ENCODE measurements at places on chromosomes 16 and 17.

DNA sequence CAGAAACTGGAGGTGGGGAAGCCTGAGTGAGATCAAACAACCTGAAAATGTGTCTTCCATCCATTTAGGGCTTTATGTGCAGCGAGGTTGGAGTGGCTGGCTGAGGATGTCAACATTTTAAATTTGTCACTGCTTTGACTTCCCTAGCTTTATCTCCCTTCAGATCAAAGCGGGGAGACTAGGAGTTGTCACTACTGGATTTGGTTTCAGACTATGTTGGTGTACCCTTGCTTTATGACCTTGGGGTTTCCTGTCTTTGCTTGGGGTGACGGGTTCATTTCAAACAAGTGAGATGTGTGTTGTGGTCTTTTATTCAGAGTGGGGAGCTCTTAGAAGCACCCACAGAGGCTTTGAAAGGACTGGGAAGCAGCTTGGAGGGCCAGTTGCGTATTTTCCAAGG, 25.6 kb downstream of the MSI2 start:
- no peak for DNase-seq

GRCh38 chr17:82754297-82755208, 2.7 kb downstream of the TBCD start:
- DNase-seq, result no peak

DNA sequence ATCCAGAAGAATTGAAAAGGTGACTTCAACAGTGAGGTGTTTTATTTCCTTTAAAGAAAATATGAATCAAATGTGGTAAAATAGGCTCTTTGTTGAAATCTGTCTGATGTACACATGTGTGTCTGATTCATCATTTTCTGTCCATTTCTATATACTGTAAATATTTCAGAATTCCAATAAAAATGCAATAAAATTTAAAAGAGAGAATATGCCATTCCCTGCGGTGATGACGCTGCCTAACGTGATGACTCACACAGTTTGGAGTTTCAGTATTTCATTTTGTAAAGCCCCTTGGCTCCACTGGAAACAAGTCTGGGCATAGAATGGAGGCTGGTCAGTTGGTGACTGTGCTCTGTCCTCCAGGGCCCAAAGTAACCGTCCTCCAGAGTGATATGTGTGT, 482.5 kb upstream of the CDH5 start:
- no peak for DNase-seq

DNA sequence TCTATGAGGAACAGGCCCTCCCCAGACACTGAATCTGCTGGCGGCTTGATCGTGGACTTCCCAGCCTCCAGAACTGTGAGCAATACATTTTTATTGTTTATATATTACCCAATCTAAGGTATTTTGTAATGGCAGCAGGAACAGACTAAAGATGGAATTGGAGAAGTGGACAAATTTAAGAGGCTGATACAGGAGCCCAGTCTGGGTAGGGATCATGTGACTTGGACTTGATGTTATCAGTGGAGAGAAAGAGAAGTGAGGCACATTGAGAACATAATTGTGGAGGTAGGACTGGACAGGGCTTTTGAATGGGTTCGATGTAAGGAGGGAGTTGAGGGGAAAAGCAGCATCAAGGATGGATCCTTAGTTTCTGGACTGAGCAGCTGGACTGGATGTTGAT, 93.8 kb downstream of the USP31 start:
- no peak for DNase-seq

DNA sequence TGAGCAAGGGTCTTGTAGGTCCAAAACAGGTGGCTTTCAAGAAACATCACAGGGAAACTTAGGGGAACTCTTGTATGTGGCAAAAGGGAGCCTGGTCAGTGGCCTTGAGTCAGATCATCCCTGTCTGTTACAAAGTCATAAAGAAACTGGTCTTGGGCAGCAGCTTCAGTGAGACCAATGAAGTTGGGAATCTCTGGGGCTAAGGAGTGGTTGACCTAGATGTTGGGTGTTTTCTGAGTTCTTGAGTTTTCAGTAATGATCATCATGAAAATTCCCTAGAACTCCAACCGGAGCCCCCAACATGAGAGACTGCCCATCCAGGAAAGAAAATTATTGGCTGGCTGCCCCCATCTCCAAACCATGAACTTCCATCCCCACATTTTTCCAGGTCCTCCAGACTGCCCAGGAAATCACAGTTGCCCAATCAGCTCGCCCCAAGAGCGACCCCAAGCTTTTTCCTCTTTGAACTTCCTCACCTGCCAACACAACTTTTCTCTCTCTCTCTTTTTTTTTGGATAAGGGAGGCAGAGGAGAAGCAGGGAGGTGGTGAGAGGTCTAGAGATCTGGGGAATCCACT, 3.9 kb downstream of the CCR7 start:
- DNase-seq, result no peak

DNA sequence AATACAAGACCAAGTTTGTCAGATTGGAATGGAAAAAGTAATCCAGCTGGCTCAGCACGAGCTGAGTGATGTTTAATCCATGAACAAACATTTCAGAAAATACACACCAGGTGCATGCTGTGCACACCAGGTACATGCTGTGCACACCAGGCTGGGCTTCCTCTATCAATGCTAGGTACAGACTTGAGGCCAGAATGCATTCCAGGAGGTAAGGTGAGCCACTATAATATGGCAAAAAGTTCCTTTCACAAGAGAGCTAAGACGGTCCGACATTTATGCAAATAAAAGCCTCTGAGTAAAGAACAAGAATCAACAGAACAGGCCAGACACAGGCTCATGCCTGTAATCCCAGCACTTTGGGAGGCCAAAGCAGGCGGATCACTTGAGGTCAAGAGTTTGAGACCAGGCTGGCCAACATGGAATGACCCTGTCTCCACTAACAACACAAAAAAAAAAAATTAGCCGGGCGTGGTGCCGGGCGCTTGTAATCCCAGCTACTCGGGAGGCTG, 128.2 kb downstream of the ZNF778 start:
- DNase-seq, result no peak

- DNase-seq, result no peak
Measured at GRCh38 chr17:31296142-31296541, 897 bp downstream of the OMG start.

- no peak for DNase-seq
Measured at GRCh38 chr16:74474416-74474815, 53.1 kb upstream of the CLEC18B start.

All from stimulated activated CD8-positive, alpha-beta memory T cell treated with anti-CD3 and anti-CD28 coated beads, Interleukin-7, amount 100 ng/mL, for 1 hour (primary cell).